ENCODE measurements at places on chromosomes 7 and 10.

DNA sequence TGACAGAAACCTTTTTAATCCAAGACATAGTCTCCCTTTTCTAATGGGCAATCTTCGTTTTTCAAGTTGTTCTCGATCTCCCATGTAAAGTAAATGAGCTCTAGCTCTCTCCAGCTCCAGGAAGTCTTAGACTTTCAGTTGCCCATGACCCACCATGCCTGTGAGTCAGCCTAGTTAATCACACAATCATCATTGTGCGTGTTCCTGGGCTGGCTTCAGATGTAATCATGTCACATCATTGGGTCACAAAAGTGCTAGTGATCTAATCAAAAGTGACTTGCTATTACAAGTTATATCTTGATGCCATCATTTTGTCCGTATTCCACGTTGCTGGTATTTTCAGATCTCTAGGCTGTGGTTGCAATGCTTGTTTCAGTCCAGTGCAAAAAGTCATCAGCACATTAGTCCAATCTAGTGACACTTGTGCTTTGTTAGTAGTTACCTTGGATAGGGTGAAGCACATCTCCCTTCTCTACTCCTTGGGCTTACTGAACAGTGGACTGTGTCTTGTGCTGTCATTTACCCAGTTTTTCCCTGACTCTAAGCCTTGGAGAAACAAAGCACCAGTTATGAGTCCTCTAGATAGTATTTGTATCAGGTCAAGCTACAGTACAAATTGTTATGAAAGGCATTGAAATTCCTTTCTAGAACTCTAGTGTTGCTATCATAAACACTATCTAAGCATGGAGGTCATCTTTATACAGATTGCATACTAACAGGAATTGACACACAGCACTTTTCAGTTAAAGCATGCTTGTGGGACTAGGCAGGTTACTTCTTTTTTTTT is 316.6 kb downstream of the GFRA1 start:
- DNase-seq = no peak

DNA sequence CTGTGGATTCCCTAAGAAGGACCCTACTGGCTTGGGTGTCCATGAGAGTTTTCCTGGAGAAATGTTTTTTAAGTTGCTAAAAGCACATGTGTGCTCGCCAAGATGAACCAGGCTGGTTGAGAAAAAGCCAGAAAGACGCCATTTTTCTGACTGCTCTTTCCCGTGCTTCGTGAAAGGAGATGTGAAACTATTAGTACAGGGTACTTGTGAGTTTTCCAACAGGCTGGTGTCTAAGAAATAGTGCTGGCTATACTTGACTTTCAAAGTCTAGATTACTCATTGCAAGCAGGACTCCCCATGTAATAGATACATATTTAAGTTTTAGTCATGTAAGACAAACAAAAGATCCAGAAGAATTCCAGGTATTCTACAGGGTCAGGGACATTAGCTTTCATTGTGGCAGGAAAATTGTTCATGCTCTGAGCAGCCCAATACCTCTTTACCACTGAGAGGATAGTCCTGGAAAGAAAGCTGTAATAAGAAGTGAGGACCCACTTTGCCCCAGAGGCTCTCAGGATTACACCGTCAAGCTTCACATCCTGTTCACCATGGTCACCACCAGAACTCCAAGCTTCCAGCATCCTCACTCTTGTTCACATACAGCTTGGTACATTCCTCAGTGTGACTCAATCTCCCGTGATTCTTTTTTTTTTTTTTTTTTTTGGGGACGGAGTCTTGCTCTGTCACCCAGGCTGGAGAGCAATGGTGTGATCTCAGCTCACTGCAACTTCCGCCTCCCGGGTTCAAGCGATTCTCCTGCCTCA is 43.8 kb upstream of the ICA1 start:
- no peak for DNase-seq

DNA sequence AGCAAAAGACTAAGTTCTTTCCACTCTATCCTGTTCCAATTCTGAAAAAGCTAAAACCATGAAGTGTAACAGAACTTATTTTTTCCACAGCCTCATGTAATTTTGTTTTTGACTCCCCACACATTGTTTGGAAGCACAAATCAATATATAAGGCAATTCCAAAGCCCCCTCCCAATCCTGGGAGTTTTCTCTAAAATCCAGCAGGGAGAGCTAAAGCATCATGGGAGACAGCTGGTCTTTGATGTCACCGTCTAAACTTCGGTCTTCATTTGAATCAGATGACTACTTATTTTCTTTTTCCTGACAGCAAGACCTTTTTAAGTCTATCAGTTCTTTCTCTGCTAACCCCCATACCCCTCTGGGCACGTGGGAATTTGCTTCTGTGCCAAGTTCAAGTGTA is 33.3 kb upstream of the PON1 start:
- DNase-seq = no peak

DNA sequence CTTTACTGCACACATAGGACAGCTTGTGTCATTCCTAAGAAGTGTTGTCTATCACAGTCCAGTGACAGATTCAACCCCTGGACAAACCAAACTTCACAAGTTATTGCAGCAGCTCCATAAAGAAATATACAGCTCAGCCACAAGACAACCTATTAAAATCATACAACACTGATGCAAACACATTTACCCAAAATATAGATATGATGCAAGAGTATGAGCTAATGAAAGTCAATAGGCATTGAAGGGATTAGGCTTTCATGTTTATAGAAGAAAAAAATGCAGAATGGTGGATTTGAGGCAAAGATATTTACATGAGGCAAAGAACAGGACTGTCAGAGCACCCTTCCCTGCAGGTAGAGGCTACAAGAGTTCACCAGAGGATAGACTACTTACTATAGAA is 14.9 kb upstream of the RAPGEF5 start:
- DNase-seq = no peak

DNA sequence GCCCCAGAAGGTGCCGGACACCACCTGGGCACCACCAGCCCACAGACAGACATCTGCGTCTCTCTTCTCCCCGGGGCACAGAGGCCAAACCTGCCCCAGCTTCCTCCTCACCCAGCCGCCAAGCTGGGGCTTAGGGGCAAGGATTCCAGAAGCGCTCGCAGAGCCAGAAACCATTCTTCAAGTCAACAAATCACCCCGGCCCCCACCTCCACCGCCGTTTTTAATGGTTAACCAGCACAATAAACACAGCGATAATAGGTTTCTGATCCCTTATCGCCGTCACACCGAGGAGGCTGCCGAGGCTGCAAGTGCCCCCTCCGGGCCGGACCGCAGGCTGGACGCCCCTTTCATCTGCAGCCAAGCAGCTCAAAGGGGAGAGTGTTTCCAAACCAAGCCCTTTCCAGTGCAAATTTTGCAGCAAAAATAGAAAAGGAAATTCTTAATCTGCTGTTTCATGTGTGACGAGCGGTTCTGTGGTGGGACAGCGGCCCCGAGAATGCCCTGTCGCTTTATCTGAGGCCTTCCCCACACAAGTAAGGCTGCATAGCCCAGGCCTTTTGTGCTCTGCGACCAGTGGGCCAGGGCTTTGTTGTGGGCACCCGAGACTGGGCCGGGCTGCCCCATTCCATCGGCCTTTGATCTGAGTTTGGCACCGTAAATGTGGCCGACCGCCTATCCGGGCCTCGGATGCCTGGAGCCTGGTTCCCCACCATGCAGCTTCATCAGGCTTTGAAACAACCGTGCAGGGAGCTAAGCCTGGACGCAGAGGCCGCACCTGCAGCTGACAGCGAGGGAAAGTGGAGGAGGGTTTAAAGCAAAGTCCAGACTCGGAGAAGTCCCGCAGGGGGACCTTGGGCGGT is 83.2 kb downstream of the FOXL3 start:
- DNase-seq = no peak

- no peak for DNase-seq
Observed at GRCh38 chr7:77859343-77859742, 60.8 kb downstream of the PHTF2 start.

DNA sequence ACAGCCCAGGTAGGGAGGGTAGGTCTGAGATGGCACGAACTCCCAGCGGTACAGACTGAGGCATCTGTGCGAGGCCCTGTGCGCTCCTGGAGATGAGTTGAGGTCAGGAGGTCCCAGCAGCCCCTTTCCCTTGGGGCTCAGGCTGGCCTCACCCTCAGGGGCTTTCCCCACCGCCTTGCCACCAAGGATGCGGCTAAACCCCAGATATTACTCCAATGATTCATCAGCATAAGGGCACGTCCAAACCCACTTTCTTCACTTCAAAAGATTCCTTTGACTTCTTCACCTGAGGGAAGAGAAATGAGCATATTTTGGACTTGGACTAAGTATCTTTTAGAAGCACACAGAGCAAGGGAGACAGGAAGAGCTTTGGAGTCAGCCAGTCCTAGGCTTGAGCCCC is 20.3 kb downstream of the UROS start:
- DNase-seq = no peak

GRCh38 chr10:76336213-76336963 is 905.0 kb downstream of the LRMDA start:
- DNase-seq = no peak

Measured in CD4-positive, alpha-beta T cell treated with Interleukin-4 for 4 hours (primary cell).